Choroid plexus epithelial cell (primary cell): ENCODE measurements at places on chromosomes 1 and 21.

DNA sequence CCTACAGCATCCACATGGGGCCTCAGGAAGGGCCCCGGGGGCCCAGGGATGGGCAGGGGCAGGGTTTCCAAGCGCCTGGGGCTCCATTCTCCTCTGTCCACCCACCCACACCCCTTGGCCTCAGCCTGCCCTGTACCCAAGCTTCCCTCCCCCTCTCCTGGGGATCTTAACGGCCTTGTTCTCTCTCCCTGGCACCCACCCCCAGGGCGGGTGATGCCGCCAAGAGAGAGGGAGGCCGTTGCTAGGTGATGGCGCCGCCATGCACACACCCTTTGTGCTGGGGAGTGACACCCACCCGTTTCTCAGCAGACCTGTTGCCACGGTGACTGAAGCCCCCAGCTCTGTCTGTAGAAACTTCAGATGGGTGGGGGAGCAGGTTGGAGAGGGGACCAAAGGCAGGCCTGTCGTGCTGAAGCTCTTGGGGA is 7.6 kb downstream of the GPR37L1 start:
- no peak for DNase-seq

GRCh38 chr1:194466706-194467105 is 1280.3 kb upstream of the B3GALT2 start:
- peak; percentile 4 for DNase-seq

DNA sequence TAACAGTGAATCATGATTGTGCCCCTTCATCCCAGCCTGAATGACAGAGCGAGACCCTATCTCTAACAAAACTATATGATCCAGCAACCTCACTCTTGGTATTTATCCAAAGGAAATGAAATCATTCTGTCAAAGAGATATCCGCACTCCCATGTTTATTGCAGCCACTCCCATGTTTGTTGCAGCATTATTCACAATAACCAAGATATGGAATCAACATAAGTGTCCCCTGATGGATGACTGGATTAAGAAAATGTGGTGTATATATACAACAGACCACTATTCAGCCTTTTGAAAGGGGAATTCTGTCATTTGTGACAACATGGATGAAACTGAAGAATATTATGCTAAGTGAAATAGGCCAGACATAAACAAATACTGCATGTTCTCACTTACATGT is 44.4 kb downstream of the TRMT1L start:
- no peak for DNase-seq

- DNase-seq: peak; percentile 69
Measured at GRCh38 chr1:13662493-13662892, 37.5 kb upstream of the PRDM2 start.

- no peak for DNase-seq
Measured at GRCh38 chr1:186195377-186195931, 179.6 kb downstream of the TPR start.

DNA sequence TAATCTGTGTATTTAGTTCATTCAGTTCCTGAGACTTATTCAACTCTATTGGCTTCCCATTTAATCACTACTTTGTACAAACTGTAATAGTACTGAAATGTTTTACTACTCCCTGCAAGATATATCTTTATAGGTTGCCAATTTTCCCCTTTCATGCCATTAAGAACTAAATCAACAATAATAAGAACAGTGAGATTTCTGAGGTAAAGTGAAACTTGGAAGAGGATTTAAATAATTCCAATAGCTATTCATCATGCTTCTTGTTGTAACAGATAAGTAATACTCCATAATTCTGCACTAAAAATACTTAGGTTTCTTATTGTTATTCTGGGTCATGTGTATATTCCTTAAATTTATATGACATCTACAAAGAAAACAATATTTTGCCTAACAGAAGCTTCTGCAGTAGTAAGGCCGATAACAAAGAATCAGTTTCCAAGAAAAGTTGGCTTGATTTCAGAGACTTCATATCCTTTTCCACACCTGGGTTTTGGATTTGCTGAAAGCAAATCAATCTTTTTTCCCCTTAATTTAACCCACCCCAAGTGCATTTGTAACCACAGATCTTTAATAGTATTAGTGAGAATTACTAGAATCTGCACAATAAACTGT is 258.3 kb downstream of the FAF1 start:
- DNase-seq: peak; percentile 3
